ENCODE measurements at places on chromosomes 4 and X. TPM values are rescaled to one million over a fixed set of nuclear protein-coding genes. Genes with fewer than 3 reads are reported as not detected.
A peak's percentile ranks its signal among the peaks of the same experiment; 100 is the strongest.

PDE6B gene
- 6.2 TPM for total RNA-seq

TMSB15B gene
- total RNA-seq = 18.6 TPM

SHROOM4 gene
- total RNA-seq = 9.4 TPM

GRCh38 chr4:120842031-120842430 lies 80.5 kb downstream of the PRDM5 start:
- DNase-seq = peak; percentile 33

- no peak for DNase-seq
Measured at GRCh38 chrX:53435997-53436396, 1.8 kb upstream of the HSD17B10 start.

DNA sequence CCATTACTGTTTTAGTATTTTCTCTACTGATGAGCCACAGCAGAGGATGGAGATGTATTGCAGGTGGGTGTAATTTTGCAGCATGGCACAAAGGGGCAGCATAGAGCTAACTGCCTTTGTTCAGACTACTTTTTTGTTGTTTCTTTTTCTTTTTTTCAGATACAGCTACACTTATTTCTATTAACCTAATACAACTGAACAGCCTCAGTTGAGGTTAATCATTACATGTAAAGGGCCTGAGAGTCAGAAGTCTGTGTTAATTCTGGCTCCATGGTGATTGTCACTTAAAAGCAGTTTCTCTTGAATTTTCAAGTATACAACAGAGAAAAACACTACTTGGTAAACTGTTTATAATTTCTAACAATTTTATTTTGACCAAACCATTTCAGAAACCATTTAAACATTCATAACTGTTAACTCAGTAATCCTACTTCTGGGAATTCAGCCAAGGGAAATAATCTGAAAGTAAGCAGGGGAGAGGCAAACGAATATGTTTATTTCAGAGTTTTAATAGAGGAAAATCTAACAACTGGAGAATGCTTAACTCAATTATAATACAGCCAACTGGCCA lies 13.9 kb upstream of the PPEF2 start:
- no peak for DNase-seq

DNA sequence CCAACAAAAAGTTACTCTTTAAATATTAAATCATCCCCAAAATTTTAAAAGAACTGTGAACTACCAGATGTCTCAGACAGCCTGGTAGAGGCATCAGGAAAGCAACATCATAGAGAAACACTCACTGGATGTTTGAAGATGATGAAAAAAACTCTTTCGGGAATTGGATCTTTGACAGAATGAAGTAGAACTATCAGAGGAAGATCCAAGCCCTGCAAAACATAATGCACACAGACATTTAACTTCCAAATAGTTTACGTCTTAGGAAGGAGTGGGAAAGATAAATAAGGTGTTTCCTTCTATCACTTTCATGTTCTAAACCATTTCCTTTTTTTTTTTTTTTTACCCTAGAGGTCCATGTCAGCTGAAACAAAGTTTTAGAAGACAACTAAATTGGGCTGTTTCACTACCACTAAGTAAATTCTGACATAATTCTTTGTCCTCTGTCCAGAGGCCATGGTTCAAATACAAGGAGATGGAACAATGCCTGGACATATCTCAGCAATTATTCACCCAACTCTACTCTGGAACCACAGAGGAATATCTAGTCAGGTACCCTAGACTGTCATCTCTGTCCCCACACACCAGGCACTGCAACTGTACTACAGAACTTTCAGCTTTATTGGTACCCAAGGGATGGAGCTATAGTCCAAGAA lies 217.7 kb upstream of the INTU start:
- no peak for DNase-seq

DNA sequence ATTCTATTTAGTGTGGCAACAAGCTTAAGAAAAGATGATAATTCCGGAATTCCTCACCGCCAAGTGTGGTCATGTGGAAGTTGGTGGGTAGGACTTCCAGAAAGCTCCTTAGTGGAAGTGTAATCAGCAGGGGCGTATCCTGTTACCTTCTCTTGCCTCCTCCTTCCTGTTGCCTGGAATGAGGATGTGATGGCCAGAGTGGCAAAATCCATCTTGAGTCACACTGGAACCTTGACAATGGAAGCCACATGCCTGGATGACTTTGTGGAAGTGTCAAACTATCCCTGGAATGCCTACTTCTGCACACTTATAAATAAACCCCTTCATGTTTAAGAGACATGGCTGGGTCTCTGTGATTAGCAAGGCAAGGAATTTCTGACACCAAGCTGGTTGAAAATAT lies 191.0 kb downstream of the PRDM5 start:
- DNase-seq = no peak

DNA sequence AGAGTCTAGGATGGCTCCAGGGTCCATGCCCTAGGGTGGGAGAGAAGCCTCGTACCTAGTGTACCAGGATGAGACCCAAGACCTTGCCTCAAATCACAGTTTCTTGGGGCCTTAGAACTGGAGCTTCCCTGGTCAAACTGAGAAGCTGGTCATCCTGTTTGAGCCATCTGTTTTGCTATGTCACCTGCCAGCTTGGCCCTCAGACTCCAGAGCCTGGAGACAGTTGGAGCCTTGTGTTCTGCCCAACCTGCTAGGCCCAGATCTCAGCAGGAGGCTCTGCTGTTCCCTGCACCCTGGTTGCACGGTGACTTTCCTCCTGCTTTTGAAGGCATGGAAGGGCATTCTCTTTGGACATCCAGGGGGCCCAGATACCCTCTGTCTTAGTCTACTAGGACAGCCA lies 206.3 kb upstream of the ATP6AP2 start:
- DNase-seq = no peak

- no peak for DNase-seq
Measured at GRCh38 chr4:31193521-31193920, 473.4 kb downstream of the PCDH7 start.

DNA sequence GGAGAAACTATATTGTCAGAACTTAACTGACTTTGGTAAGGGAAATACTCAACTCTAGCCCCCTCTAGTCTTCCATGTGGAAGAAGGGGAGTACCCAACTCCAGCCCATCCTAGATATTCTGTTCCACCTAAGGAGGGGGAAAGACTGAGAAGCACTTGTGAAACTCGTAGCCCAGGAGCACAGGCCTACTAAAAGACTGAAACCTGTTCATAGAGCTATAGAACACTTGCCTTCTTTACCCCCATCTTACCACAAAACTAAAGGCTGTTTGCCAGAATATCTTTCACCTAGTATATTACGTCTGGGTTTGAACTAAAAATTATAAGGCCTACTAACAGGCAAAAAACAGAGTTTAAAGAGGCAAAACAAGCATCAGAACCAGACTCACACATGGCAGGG lies 15.5 kb downstream of the CLDN22 start:
- no peak for DNase-seq

- DNase-seq = no peak
Measured at GRCh38 chrX:39017077-39017476, 215.8 kb downstream of the MID1IP1 start.

- DNase-seq = no peak
Measured at GRCh38 chrX:86369847-86370630, 221.8 kb downstream of the DACH2 start.

- no peak for DNase-seq
Measured at GRCh38 chr4:147616849-147617172, 386 bp upstream of the TMEM184C start.

DNA sequence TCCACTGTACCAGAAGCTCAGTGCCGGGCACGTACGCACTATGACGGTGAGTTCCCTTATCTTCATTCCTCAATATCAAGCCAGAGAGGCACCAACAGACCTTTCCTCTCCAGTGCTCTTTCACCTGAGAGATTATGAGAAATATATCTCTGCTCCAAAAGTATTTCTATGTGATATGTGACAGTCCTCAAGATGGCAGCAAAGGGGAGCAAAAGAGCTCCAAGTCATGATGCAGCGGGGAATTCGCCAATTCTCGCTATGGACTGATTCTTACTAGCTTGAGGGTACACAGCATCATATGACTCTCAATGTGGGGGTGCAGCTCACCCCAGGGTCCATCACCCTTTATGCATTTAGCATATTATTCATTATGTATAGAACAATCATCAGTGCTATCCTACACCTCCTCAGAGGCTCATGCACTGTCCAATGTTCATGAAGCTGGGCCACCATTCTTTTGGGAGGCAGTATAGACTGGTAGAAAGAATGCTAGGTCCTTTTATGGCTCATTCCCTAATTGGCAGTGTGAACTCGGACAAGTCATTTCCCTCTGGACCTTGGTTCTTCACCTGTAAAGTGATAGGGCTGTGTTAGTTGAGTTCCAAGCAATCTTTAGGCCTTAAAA lies 12.8 kb upstream of the IQSEC2 start:
- DNase-seq = no peak

GRCh38 chr4:7530932-7531639 lies 96.4 kb upstream of the PSAPL1 start:
- DNase-seq = no peak

DNA sequence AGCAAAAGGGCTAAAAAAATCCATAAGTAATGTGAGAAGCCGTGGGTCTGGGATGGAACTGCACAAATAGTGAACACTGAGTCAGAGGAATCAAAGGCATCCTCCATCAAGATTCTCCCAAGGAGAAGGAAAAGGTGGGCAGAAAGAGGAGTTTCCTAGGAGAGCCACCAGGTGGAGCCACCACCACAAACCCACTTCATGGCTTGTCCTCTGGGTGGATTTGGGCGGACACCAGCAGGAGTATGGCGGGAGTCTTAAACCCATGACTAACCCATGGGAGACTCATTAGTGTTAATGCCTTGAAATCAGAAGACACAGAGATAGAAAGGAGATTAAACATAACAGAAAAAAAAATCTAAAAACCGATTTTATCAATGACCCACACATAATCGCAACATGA lies 147.7 kb downstream of the SH3KBP1 start:
- DNase-seq = no peak

DNA sequence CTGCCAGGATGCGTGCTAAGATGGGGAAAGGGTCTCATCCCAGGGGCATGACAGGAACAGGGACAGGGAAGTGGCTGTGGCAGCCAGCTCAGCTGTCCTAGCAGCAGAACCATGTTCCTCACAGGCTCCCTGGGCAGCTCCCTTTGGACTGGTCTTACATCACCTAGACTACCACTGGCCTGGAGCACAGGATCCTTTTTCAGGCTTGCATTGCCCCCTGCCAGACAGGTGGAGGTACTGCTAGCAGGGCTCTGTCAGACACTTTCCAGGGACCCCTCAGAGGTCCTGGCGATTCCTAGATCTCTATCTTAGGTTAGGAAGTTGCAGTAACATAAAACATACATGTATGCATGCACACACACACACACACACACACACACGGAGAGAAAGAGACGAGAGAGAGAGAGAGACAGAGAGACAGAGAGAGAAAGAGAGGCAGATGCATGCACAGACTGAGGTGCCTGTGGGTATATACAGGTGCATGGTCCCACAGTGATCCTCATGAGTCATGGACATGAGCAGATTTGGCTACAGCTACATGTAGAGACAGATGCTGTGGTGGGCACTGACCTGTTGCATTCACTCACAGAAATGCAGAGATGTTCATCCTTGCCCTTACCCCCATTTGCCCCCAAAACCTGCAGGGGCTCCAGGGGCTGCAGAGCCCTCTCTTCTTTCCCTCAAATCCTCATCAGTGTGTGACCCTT lies 63.6 kb downstream of the STARD8 start:
- no peak for DNase-seq

DNA sequence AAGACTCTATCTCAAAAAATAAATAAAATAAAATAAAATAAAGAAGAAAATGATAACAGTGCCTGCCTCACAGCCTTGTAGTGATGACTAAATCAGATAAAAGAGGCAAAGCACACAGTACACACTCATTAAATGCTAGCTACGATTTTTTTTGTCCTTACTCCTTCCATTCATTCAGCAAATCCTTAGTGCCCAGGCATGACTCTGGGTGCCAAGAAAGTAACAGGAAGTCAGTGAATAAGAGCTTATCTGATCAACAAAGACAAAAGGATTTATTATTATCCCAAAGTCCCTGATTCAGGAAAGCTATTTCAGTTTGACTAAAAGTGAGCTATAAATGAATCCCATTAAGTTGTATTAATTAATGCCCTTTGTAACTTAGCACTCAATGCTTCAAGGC lies 92.7 kb downstream of the SH3KBP1 start:
- DNase-seq = no peak

- DNase-seq = peak; percentile 25
Measured at GRCh38 chrX:108198420-108198819, 106.8 kb downstream of the ATG4A start.

DNA sequence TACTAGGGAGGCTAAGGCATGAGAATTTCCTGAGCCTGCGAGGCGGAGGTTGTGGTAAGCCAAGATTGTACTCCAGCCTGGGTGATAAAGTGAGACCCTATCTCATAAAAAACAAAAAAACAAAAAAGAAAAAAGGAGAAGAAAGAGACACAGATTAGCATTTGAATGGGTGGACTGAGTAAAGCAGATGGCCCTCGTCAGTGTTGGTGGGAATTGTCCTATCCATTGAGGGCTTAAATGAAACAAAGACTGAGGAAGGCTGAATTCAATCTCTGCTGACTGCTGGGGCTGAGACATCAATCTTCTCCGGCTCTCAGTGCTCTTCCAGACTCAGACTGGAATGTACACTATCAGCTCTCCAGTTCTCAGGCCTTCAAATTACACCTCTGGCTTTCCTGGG lies 136.8 kb downstream of the SLC7A11 start:
- no peak for DNase-seq

DNA sequence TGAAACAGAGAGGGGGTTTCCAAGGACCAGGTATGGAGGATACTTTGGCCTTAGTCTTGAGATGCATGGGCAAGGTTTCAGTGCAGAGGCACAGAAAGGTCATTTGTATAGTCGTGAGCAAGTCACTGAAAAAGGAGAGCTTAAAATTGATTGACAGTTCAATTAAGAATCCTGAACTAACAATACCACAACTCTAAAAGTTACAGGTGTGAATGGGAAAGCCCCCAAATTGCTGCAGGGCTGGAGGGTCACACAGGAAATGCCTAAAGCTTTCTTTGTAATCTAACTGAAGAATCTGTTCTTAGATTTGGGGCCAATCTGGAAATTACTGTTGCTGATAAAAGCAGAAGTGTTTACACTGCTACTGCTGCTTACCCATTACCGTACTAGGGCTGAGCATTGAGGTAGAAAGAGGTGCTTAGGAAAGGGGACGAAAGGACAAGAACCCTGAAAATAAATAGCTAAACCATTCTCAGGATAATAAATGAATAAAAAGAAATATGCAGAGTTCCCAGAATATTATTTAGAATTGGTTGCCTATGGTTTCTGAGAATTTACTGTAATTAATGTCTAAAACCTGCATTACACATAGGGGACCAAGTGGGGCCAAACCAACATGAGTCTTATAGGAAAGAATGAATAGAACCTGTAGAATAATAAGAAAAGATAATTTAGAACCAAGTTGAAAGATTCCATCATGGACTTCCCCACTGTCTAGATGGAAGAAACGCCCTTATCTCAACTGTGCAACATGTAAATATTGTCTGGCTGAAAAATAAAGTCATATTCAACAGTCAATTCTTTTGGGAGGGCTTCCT lies 91.9 kb upstream of the PPP1R2C start:
- DNase-seq = no peak

All from urinary bladder (tissue), 4 donors.